ENCODE measurements at places on chromosomes 11 and 22.

- DNase-seq: no peak
Observed at GRCh38 chr11:65944191-65944590, 1.1 kb upstream of the TSGA10IP start.

DNA sequence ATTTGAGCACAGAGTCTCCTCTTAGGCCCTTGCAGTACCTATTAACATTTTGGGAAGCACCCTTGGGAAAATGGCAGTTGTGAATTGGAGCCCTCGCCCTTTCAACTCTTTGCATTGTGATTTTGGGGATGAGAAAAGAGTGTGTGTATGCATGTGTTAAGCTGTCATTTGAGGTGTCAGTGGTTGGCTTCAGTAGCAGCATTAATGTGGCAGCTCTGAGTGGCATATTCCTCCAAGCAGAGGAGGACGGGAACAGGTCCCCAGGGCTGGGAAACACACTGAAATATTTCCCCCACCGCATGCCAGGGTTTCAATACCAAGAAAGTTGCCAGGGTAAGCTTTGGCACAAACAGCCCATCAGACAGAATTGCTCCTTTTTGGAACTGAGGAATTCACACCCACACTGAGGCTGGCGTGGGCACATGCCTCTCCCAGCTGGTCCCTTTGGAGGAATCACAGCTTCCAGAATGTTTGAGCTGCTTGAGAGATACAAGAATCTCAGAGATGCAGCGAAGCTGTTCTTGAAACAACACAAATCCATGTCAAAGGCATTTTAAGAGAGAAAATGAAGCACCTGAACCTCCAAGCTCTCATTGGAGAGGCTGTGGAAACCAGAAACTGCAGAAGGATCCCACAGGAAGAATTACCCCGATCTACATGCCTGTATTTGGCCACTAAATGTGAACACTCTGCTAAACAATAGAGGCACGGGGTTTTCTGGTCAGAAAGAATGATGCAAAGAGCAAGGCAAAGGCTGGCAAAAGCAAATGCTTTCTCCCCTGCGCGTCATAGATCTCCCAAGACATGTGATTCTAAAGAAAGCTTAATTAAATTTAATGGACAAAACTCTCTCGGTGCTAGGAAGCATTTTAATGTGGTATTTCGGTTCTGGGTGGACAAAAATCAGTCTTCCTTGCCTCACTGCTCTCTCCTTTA, 67.2 kb upstream of the RCN1 start:
- DNase-seq: no peak

DNA sequence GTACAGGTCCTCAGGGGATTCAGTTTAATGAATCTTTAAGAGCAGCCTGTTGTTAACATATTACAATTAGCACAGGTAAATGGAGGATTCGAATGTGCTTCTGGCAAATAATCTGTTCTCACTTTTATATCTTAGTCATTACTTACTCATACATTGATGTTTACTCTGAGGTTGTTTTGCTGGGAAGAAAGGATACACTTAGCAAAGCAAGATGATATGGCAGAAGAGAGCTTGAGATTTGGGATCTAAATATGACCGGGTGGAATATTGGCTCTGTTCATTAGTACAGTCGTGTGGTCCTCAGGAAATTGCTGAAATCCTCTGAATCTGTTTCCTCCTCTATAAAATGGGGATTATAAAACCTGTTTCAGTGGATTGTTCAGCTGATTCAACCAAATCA, 59.7 kb downstream of the SPON1 start:
- no peak for DNase-seq

DNA sequence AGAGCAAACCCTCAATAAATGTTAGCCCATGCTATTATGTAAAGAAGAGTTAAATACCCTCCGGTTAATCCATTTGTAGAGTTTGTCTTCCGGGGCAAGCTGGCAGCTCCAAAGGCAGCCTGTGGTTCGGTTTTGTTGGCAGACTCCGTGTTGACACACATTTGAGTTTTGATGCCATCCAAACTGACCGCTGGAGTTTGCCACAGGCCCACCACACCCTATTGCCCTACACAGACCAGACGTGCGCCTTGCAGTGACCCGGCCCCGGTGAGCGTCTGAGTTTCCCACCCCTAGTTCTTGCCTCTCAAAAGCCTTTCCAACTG, 25.1 kb downstream of the ELFN2 start:
- no peak for DNase-seq

DNA sequence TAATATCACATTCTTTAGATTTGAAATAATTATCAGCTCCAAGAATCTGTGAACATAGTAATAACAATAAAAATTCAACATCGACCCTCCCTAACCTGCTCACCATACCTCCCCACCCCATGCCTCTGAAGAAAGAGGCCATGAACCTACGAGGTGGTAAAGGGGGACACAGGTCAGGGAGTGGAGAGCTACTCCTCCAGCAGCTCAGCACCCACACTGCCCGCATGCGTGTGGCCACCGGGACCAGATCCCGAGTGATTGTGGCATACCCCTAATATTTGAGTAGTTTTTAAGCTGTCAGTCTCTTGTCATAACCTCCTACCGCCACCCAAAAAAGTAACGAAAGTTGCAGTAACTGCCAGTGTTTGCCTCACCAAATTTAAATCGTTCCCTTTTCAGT, 16.8 kb upstream of the ADSL start:
- DNase-seq: no peak

GRCh38 chr11:127492029-127492428, 491.5 kb upstream of the KIRREL3 start:
- no peak for DNase-seq
